Activated CD8-positive, alpha-beta T cell treated with anti-CD3 and anti-CD28 coated beads for 36 hours (primary cell): ENCODE measurements at places on chromosomes 2 and 18. TPM values are rescaled to one million over a fixed set of nuclear protein-coding genes. Genes with fewer than 3 reads are reported as not detected.

GRCh38 chr2:219775506-219775905 is 148.1 kb downstream of the SLC4A3 start:
- no peaks in the 10 kb centered on the region for H3K27me3 ChIP-seq
- no peaks in the 10 kb centered on the region for H3K4me1 ChIP-seq
- no peak overlapping the region for H3K27ac ChIP-seq
- DNase-seq: no peak

GRCh38 chr2:144320491-144320890 is 199.4 kb downstream of the ZEB2 start:
- peak overlapping the region; percentile 22 for H3K4me3 ChIP-seq
- peaks cover 55% of the 10 kb centered on the region for H3K4me1 ChIP-seq
- H3K27me3 ChIP-seq: no peaks in the 10 kb centered on the region
- DNase-seq: peak; percentile 81

ALPP gene
- total RNA-seq: not detected

LRATD1 gene
- not detected for total RNA-seq

DNA sequence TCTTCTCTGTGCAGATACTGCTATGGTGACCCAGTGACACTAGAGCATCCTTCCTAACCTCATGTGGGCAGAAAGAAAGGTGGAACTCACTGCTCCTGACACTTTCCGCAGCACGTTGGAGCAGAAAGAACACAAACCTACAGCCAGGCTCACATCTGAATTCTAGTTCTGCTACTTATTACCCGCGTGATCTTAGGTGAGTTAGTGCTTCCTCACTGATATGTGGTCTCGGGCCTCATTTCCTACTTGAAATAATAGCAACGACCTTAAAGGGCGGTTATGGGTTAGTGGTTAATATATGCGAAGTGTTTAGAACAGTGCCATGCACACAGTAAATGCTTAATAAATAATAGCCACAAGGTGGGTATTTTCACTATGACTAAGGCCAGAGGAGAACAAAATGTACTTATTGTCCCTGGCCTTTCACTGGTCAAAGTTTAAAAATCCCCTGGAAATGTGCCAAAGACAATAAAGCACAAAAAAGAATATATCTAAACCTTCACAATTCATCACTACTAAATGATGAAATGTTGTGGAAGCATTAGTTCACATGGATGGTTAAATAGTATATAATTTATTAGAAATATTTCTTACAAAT is 66.6 kb downstream of the MYOM1 start:
- H3K4me3 ChIP-seq: no peak overlapping the region
- H3K27ac ChIP-seq: no peak overlapping the region
- DNase-seq: no peak
- no peaks in the 10 kb centered on the region for H3K36me3 ChIP-seq
- H3K4me1 ChIP-seq: peaks cover 2% of the 10 kb centered on the region
